ENCODE measurements at places on chromosomes 4 and X.

DNA sequence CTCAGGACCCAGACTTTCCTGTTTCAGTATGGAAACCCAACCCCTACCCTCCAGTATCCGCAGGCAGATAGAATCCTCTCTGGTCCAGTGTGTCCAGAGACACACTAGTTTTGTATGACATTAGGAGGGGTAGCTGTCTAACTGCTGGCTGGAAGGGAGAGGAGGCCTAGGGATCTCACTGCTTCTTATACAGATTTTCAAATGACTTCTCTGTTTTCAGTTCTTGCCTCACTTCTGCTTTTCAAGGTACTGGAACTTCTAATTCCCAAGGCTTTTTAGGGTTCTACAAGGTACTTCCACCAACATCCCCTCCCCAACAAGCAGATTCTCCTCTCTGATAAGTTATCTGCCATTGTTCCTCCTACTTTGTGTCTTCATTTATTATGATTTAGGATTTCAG is 6.1 kb downstream of the SGCB start:
- DNase-seq = no peak

DNA sequence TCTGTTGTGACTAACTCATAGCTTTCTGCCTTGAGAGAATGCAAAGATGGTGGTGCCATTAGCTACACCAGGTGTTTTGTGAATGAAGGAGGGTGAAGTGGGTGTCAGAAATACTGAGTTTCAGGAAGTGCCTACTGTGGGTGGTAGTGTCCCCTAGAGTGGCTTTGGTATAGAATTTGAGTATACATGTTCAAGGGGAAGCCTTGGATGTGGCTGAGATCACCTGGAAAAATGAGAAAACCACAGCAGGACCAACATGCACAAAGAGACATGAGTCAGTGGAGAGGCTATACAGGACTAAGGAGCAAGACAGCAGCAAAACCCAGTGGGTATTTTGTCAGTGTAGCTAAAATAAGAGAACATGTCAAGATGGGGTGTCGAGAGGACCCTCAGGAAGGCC is 204.3 kb upstream of the TBL1X start:
- DNase-seq = no peak

- no peak for DNase-seq
Observed at GRCh38 chr4:158161551-158162354, 11.1 kb downstream of the GASK1B start.

- DNase-seq = no peak
Observed at GRCh38 chr4:16717266-16717970, 181.0 kb downstream of the LDB2 start.

DNA sequence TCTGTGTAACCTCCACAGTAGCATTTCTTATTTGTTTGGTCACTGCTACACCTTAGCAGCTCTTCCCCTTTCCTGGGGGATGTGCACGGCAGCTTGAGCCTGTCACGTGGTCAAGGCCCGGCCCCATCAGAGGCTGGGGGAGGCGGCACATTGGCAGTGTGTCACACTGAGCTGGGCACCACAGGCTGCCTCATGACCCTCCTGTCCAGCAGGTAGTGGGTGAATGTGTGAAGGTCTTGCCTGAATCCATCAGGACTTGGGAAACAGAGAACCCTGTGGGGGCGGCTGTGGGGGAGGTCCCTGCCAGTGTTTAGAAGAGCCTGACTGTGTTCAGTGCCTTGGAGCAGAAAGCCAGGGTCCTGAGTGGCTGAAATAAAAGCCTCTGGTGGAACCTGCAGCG is 33.2 kb downstream of the WFS1 start:
- no peak for DNase-seq

GRCh38 chr4:94491322-94491721 is 39.6 kb downstream of the PDLIM5 start:
- no peak for DNase-seq

GRCh38 chrX:111040377-111041017 is 55.5 kb upstream of the PAK3 start:
- DNase-seq = peak; percentile 2

- DNase-seq = no peak
Observed at GRCh38 chrX:15977644-15978043, 123.0 kb upstream of the AP1S2 start.
